ENCODE measurements at places on chromosomes 3 and 15. TPM values are rescaled to one million over a fixed set of nuclear protein-coding genes. Genes with fewer than 3 reads are reported as not detected.

Gene KLF13
- total RNA-seq: 40.8 TPM

GRCh38 chr3:157333551-157333991 is 103.1 kb upstream of the PTX3 start:
- no peak overlapping the region for H3K4me3 ChIP-seq
- no peak overlapping the region for H3K27ac ChIP-seq
- no peaks in the 10 kb centered on the region for H3K36me3 ChIP-seq
- peaks cover 5% of the 10 kb centered on the region for H3K4me1 ChIP-seq
- no peaks in the 10 kb centered on the region for H3K27me3 ChIP-seq

GRCh38 chr15:98909968-98910885 is 97.4 kb downstream of the PGPEP1L start:
- H3K27me3 ChIP-seq: no peaks in the 10 kb centered on the region
- DNase-seq: no peak
- H3K36me3 ChIP-seq: peaks cover 26% of the 10 kb centered on the region
- no peak overlapping the region for H3K27ac ChIP-seq
- H3K4me1 ChIP-seq: peaks cover 2% of the 10 kb centered on the region
- no peak overlapping the region for H3K4me3 ChIP-seq

- peaks cover 60% of the 10 kb centered on the region for H3K36me3 ChIP-seq
- no peaks in the 10 kb centered on the region for H3K27me3 ChIP-seq
- H3K4me1 ChIP-seq: no peaks in the 10 kb centered on the region
- H3K27ac ChIP-seq: no peak overlapping the region
Observed at GRCh38 chr15:92960996-92961681, 61.0 kb downstream of the CHD2 start.

GRCh38 chr15:90019611-90020010 is 18.5 kb downstream of the ZNF710 start:
- H3K4me1 ChIP-seq: peaks cover 14% of the 10 kb centered on the region
- no peak overlapping the region for H3K27ac ChIP-seq
- no peaks in the 10 kb centered on the region for H3K36me3 ChIP-seq
- H3K27me3 ChIP-seq: no peaks in the 10 kb centered on the region
